Fibroblast of skin of back (primary cell): ENCODE measurements at places on chromosomes 13 and 19.

DNA sequence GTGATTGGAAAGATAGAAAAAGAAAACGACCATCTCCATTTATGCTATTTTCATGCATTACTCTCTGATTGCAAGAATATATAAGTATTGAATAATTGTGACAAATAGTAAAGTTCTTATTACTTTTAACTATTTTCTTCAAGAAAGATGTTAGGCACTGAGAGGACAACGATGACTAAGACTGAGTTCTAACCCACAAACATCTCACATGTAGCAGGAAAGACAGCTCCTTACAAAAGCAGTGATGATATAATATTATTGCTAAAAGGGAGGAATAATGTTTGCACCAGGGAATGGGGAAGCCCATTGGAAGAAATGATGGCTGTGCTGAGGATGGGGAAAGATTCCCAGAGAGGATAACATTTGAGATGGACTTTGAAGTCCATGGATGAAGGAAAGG lies 22.6 kb downstream of the RXFP2 start:
- peak; percentile 63 for DNase-seq

- peak; percentile 64 for DNase-seq
Measured at GRCh38 chr13:44583137-44583536, 7.0 kb upstream of the TSC22D1 start.

DNA sequence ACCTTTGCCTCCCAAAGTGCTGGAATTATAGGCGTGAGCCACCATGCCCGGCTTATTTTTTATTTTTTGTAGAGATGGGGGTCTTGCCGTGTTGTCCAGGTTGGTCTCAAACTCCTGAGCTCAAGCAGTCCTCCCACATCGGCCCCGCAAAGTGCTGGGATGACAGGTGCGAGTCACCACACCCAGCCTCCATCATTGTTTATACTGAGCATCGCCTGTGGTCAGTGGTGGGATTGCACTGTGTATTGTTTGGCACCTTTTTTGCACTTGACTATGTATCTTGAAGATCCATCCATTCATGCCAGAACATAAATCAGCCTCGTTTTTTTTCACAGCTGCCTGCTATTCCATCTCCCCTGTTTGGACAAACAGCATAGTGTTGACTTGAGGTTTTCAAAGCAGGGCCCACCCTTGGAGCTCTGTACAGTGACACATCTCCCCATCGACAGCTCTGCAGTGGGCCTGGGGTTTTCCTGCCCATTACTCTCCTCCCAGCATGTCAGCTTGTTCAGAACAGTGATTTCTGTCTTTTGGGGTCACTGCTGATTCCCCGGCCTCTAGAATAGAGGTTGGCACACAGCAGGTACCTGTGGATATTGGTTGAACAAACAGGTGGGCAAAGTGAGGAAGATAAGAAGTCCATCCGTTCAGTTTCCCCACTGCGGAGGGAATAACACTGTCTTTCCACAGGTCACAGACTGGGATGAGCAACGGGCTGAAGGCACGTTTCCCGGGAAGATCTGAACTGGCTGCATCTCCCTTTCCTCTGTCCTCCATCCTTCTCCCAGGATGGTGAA lies 8.2 kb upstream of the UPK1A start:
- DNase-seq, result no peak

DNA sequence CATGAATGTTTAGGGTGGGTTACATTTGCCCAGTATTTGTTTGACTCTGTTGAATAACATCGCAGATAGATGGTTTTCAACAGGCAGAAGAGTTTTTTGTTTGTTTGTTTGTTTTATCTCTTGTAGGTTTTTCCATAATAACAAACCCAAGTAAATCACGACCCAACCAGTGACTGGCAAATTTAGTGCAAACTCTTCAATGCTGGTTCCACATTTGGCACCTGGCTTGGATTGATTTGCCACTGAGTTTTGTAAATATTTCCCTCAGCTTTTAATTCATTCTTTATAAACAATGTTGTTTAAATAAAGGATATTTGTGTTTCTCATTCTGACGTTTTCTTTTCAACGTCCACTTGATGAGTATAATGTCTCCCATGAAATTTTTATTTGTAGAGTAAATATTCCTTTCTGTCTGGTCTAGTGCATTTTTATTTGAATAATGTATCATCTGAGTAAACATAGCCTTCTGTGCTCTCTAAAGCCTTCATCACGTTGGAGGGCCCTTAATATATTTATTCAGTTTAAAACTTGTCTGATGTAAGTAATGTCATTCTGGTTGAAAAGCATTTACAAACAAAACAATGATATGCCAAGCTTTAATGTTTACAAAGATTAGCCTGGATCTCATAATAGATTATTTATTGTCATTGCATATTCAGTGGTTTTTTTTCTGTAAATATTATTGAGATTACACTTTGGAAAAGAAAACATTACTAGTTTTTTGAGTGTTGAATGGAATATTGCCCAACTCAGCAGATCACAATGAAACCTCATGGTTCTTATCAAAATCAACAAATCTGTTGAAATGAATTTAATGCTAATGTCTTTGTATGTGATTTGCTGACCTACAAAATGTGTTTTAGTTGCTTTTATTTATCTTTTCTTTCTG lies 90.4 kb upstream of the PEG3 start:
- no peak for DNase-seq

DNA sequence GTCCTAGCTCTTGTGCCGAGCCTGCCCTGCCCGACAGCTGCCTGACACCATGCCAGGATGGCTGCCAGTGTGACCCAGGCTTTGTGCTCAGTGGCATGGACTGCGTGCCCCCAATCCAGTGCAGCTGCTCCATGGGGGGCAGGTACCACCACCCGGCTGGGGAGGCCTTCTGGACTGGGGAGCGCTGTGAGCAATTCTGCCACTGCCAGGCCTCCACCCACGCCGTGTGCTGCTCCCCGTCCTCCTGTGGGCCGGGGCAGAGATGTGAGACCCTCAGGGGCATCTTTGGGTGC lies 9.4 kb upstream of the FXYD3 start:
- DNase-seq, result no peak

DNA sequence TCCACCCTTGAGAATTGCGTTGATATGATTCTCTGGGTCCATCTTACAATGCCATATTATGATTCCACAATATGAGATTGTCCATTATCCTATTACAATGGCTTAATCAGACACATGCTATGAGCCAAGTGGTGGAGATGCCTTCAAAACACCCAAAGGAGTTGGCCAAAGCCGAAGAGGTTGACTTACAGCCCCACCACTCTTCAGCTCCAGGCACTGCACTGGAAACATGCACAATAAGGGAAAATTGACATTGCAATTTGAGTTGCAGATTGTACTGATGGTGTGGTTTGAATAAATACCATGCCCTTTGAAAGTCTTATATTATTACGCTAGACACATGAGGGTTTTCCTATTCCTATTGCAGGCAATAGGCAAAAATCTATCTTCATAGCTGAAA lies 75.4 kb upstream of the TNFSF11 start:
- DNase-seq, result no peak

DNA sequence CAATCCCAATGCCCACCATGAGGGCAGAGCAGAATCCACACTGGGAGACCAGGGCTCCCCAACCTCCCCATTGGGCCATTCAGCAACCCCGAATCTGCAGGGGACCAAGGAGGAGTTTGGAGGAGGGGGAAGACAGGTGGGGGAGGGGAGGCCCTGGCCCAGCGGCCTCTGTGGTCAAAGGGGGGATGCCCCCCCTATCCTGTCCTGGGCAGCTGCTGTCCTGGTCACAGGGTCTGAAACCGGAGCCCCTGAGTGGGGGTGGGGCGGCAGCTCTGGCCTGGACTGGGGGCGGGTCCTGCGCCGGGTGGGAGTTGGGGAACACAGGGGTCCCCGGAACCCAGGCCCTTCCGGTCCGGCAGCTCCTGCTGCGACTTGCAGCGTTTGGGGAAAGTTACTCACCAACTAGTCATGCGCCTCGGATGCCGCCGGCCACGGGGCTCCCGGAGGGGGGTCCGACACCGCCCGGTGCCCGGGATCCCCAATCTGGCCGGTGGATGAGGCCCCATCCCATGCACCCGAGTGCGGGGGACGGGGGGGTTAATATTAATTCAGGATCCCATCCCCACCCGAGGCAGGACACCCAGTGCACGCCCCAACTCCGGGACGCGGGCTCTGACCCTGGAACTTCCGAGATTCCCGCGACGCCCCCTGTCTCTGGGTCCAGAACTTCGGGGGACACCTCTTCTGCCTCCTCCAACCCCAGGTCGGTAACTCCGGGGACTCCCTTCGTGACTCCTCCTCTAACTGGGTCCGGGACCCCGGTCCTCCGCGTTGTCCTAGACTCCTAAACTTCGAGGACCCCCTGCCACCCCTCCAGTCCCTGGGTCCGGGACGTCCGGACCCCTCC lies 872 bp downstream of the HOMER3 start:
- DNase-seq, result peak; percentile 64

- DNase-seq, result no peak
Measured at GRCh38 chr19:19103167-19103566, 35.1 kb downstream of the TMEM161A start.

GRCh38 chr13:72368031-72368430 lies 359.4 kb downstream of the MZT1 start:
- no peak for DNase-seq

DNA sequence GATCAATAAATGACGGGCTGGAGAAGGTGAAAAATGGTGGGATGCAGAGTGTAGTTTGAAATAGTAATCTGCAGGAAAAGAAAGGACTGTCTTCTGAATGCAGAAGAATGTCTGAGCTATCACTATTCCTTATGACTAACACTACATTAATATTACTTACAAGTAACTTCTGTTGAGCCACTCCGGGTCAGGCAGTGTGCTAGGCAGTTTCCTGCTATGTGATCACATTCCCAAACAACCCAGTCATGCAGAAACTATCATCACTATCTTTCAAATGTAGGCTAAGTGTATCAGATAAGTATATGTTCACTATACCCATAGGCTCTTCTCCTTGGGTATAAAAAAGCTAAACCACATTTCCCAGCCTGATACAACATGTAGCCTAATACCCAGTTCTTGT lies 6.6 kb downstream of the ZNF599 start:
- no peak for DNase-seq

DNA sequence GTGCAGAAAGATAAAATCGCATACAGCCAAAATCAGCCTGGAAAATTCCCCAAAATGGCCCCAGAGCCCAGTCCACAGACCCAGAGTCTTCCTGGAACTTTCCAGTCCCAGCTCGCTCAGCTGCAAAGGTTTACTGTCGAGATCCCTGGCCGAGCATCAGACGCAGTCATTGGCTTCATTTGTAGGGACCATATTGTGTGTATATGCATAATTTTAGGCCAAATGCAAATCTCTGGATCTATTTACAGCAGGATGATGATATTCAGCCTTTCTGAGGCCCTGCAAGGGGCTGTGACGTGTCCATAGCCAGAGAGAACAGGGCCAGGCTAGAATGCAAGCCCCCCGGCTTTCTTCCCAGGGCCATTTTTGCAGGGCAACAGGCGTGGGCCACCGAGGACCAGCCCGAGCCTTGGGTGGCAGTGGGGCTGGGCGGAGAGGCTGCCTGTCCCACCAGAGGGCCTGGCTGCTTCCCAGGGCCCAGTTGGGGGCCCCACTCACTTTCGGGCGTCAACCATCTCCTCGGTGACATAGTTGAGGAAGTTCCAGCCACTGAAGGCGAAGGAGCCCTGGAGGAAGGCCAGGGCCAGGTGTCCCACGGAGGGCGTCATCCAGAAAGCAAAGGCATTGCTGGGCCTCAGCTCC lies 13.7 kb downstream of the SLC7A10 start:
- DNase-seq, result no peak

DNA sequence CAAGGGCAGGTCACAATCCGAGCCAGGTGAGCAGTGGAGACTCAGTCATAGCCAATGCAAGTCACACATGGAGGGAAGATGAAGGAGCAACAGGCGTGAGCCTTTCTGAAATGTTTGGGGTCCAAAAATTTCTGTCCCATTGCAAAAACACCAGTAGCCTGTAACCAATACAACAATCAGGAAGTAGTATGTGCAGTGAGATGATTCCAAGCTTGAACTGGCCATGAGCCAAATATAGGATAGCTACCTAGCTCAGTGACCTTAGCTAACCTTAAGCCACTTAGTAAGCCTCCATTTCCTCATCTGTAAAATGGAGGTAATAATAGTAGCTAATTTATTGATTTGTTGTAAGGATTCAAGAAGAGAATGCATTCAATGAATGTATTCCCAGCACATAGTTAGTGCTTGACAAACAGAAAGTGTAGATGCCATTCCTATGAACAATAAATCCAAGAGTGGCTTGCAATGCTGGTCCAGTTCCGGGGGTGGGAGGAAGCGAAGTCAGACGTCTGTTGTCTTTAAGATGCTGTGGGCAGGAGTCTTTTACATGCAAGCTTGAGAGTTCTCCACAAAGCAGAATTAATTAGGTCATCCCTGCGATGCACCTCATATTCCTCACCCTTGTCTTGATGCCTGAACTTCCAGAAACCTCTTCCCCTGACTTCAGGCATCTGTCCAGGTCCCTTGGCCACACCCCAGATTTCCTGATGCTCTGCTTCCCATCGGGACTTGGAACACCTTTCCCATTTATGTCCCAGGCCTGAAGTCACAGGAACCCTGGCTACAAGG lies 195.7 kb upstream of the UBL3 start:
- DNase-seq, result peak; percentile 92

DNA sequence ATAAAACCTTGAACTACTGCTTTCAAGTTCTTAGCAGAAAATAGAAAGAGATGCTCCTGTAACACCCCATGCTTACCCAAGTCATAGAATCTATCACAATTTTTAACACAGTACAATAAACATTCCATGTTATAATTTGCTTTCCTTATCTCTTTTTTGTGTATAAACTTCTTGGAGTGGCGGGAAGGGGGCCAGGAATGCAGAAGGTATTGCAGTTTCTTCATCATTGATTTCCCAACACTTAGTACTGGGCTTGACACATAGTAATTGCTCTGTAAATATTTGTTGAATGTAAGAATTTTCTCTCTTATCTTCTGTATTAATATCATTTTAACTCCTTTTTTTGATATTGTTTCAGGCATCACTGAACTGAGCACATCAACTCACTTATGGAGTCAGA lies 535.8 kb downstream of the KCTD12 start:
- no peak for DNase-seq

DNA sequence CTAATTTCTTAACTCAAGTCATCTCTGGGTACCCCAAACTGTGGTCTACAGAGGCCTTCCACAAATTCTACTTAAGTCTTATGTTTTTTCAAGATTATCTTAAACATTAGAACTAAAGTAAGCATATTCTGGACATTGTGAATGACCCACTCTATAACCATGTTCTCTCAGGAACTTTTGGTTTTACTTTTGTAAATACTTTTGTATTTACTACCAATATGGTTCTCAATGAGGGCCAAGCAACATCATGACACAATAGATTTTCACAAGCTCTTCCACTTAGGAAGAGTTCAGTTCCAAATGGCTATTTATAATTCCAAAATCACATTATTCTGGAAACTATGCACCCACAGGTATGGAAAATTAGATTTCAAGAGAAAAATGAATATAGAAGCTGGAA lies 10.8 kb downstream of the DIAPH3 start:
- DNase-seq, result no peak

GRCh38 chr13:82867284-82867683 lies 1015.0 kb downstream of the SLITRK1 start:
- no peak for DNase-seq

GRCh38 chr13:25803641-25804040 lies 248.2 kb downstream of the SHISA2 start:
- no peak for DNase-seq

GRCh38 chr19:4213116-4213515 lies 16.2 kb upstream of the EBI3 start:
- no peak for DNase-seq

GRCh38 chr19:48249502-48250014 lies 6.2 kb downstream of the CARD8 start:
- no peak for DNase-seq

- no peak for DNase-seq
Measured at GRCh38 chr13:81394640-81395039, 1053.7 kb upstream of the SPRY2 start.
